ENCODE measurements at places on chromosomes 4 and X.

- DNase-seq = no peak
These were observed 295.2 kb upstream of the AGA start for GRCh38 chr4:177737387-177737940.

DNA sequence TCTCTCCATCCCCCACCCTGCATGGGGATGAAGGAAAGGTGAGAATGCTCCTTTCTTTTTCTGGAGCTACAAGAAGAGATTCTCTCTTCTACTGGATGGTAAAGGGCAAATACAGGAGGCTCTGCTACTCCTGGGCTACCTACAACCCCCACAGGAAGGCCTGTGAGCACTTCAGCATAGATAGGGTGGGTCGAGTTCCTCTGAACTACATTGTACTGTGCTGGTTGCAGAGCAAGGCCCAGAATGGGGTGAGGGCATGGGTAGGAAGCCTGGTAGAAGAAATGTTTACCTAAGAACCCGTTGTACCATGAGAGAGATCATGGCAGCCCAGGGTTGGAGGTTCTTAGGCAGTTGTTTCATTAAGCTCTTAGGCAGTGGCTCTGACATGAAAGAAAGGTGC lies 510.4 kb downstream of the MID1IP1 start:
- no peak for DNase-seq

DNA sequence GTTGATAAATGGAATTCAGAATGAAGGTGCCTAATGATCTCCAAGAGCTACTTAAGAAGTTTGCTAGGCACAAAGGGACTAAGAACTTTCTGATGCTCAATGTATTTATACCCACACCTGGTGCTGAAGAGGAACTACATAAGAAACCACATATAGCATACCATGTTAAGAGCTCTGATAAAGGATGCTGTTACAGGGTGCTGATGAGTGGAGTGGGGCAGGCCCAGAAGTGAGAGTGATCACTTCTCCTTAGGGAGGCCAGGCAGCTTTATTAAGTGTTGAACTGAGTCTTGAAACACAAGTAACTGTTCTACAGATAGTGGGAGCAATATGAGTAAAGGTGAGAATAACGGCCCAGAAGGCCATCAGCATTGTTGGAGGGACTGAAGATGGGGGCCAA lies 68.3 kb upstream of the CHRDL1 start:
- no peak for DNase-seq

DNA sequence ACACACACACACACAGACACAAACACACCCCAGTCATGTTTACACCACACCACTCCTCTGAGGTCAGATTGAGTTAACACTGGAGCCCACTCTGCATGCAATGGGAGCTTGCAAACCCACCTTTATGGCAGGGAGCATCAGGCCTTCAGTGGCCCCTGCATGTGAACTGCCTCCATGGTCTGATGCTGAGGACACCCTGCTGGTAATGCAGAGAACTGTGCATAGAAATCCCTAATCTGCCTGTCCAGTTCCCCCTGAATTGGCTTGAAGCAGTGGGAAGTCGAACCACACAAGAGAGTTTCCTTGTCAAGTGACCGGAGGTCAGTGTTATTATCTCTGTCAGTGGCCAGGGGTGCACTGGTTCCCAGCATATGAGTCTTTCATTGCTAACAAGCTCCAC lies 59.8 kb downstream of the ANOS1 start:
- no peak for DNase-seq

DNA sequence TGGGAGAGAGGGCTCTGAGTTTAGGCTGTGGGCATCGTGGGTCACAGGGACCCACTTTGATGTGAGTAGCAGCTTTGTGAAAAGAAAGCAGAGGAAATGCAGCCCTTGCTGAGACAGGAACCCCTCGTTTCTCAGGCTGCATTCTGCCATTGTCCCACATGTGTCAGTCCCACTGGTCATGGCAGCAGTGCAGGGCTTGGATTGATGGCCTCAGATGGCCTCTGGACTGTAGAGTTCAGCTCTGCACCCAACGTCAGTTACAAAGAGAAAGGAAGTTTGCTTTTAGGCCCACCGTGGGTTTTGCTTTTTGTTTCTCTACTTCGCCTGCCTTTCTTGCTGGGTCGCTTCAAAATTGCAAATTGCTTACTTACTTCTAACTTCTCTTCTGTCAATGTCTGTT lies 248.3 kb upstream of the KLF3 start:
- no peak for DNase-seq

- DNase-seq = no peak
These were observed 211.3 kb downstream of the PALLD start for GRCh38 chr4:168708108-168708507.

DNA sequence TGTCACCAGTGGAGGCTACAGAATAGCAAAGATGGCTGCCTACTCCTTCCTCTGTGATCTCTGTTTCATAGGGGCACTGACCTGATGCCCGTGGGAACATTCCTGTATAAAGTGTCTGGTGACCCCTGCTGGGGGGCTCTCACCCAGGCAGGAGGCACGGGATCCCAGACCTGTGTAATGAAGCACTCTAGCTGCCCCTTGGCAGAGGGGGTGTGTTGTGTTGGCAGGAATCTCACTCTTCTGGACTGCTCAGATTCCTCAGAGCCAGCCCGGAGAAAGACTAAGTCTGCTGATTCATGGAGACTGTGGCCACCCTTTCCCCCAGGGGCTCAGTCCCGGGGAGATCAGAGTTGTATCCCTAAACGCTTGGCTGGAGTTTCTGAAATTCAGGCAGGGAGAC lies 648.3 kb downstream of the SPRY1 start:
- no peak for DNase-seq

DNA sequence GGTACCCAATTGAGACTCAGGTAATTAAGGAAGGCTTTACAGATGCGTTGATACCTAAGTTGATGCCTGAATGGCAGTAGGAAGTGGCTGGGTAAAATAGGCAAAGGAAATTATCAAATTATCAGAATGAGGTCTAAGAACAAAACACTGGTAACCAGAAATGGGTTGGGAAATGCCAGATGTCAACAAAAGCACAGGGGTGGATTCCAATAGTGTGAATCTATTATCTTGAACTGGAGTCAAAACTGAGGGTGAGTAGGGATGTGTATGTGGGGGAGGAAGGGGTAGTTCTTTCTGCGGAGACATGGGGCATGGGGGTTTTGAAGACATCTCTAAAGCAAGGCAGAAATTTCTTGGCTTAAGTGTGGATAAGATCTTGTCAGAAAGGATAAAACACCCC lies 16.0 kb upstream of the SEPTIN6 start:
- no peak for DNase-seq

DNA sequence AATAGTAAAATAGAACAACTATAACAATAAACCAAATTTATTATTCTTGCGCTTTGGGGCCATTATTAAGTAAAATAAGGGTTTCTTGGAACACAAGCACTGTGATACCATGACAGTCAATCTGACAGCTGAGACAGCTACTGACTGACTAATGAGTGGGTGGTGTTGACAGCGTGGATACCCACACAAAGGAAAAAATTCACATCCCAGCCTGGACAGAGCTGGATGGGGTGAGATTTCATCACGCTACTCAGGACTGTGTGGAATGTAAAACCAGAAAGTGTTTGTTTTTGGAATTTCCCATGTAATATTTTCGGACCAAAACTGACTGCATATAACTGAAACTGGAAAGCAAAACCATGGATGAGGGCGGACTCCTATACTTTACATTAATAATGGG lies 48.8 kb downstream of the IGFBP7 start:
- DNase-seq = peak; percentile 63

GRCh38 chr4:76212851-76213414 lies 691 bp downstream of the SCARB2 start:
- DNase-seq = peak; percentile 55

- DNase-seq = no peak
These were observed 152.7 kb downstream of the RELL1 start for GRCh38 chr4:37533286-37534033.

DNA sequence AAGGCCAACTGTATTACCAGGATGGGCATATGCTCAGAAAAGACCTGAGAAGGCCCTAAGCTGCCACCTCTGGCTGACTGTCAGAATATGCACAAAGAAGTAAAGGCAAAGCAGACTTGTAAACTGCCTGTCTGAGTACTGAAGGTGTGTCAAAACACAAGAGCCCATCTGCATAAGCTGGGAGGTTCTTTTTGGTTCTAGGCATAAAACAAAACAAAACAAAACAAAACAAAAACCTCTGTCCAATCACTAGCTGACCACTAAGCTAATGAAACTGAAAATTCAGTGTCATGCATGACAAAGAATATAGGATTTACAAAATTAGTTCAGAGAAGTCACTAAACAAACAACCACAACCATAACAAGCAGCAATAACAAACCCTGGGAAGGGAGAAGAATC lies 20.6 kb downstream of the SH3D19 start:
- DNase-seq = no peak

DNA sequence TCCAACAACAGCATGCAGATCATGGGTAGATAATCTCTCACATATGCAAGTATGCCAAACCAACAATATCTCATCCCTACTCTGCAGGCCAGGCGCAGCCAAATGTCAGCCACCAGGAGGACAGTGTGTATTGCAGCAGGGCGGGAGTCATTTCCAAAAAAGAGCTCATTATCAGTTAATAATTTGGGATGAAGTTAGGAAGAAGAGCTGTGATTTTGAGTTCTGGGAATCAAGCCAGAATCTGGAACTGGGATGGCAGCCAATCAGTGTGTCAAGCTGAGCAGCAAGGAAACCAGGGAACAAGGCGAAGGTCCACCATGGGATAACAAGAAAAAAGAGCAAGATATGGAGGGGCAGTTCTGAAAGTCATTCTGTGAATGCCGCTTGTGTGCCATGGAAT lies 88.2 kb upstream of the CAMK2D start:
- DNase-seq = peak; percentile 67

- no peak for DNase-seq
These were observed 331.0 kb upstream of the PITX2 start for GRCh38 chr4:110953898-110954297.

DNA sequence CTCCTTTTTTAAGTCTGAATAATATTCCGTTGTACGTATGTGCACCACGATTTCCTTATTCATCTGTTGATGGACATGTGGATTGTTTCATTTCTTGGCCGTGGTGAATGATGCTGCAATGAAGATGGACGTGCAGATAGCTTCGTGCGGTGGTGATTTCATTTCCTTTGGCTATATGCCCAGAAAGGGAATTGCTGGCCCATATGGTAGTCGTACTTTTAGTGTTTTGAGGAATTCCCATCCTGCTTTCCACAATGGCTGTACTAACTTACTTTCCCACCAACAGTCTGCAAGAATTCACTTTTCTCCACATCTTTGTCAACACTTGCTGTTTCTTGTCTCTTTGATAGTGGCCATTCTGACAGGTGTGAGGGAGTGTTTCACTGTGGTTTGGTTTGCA lies 12.8 kb downstream of the ZFP42 start:
- no peak for DNase-seq

DNA sequence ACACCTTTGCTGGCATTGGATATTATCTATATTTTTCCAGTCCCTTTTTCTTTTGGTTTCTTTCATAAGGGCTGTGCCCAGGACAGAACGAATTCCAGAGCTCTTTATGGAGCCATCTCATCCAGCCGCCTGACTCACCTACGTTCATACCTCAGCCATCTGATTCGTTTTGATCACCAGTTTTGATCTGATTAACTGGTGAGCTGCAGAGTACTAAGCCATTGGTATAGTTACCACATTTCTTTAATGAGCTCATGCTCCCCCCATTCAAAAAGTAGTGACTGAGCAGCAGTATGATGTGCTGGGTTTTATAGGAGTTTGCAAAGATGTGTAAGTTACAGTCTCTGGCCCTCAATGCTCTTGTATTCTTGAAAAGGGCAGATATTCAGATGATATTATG lies 43.0 kb upstream of the CDKN2AIP start:
- DNase-seq = no peak

DNA sequence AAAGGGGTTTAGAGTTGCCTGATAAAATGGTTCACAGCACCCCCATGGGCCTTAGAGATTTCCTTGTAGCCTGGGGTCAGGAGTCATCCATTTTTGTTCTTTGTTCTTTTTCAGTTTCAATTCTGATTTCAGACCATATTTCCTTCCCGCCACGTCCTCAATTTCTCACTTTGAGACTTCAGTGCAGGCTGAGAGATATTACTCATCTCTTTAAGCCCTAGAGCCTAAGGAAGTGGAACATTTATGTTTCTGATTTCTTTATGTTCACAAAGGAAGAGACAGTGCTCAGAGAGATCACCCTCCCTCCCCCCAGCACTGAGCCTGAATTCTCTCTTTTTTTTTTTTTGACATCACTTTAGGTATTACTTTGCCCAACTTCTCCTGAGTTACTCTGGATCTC lies 56.3 kb downstream of the MSN start:
- no peak for DNase-seq

- DNase-seq = no peak
These were observed 373.4 kb downstream of the PDGFC start for GRCh38 chr4:156598138-156598681.

GRCh38 chrX:16586377-16587112 lies 63.4 kb upstream of the S100G start:
- no peak for DNase-seq

DNA sequence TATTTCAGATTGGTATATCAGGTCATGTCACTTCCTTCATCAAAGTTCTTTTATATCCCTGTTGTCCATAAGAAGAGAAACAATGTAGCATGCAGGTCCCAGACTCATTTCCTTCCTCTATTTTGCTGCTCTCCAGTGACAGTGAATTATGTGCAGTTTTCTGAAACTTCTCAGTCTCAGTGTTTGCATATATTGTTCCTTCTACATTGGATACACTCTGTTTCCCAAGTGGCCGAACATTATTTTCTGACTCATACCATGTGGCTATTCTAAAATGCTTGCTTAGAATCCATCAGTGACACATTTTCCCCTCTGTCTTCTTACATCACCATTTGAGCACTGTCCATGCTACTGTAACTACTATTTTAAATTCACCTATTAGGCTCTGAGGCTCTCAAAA lies 305.7 kb downstream of the PDHA2 start:
- DNase-seq = no peak

DNA sequence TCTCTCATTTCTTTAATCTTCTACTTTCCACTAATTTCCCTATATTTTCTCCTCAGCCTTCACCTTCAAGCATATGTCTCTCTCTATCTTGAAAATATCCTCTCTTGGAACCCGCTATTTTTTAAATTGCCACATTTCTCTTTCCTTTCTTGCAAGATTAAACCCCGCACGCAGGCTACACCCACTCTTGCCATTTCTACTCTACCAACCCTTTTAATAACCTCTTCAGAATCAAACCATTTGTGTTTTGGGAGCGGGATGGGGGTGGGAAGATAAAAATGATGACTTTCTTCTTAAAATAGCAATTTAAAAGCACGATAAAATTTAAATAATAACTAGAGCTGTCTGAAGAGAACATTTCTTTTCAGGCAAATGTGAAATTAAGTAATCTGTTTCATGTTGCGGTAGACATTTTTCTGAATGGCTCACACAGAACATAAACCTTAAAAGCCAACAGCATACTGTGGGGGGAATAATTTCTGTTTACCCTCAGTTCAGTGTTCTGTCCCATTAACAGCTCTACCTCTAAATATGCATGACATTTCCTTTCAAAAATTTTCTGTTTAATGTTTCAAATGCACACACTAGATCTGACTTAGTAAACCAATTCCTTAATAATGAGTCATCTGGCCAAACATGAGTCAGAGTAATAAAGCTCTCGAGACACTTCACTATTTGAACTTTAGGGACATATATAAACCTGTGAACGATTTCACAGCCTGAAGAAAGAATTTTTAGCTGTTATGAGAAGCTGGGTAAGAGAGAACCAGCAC lies 20.5 kb downstream of the ARSJ start:
- DNase-seq = peak; percentile 90

All from fibroblast of the aortic adventitia (primary cell).